ENCODE measurements at places on chromosomes 16 and 17.

GRCh38 chr17:30957741-30958140 lies 13.1 kb upstream of the RNF135 start:
- no peak for DNase-seq

- DNase-seq = no peak
Measured at GRCh38 chr17:6135236-6135635, 65.1 kb downstream of the WSCD1 start.

- DNase-seq = no peak
Measured at GRCh38 chr17:73482894-73483293, 161.4 kb downstream of the SDK2 start.

DNA sequence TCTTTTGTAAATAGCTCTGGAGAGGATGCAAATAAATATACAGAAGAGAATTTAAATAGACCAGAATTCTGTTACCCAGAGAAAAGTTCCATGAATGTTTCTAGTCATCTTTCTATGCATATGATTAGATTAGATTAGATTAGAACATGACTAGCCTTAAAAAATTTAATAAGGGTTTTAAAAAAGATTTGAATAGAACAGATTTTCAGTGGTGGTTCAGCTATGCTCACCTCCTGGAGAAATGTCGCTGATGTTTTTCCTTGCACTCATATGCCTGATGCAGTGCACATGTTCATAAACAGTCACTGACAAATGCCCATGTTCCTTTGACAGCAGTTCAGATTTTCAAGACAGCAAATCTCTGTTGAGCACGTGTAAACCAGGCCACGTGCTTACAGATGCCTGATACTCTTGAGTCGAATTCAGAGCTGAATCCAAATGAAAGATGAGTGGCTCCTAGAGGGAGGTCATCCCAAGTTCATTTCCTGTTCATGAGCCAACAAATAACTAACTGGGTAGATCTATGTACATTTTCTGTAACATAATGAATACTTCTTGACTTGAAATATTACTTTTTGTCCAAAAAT lies 19.9 kb upstream of the RAB11FIP4 start:
- no peak for DNase-seq

GRCh38 chr17:72733619-72734282 lies 358.7 kb downstream of the SLC39A11 start:
- DNase-seq = no peak

DNA sequence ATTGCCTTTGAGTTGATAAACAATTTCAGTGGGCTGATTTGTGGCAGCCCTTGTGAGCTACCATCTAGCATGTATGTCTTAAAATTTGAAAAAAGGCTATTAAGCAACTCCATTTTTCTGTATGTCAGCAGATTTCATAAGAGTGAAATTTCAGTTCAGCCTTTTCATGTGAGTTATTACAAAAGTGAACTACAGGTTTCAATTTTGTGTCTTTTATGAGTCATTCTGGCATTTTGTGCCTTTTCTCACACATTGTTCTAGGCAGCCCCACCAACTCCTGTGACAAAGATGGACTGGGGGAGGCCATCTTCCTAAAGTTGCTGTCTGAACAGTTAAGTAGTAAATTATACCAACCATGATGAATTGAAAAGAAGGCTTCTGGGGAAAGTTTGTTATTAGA lies 52.1 kb downstream of the USP10 start:
- DNase-seq = no peak

DNA sequence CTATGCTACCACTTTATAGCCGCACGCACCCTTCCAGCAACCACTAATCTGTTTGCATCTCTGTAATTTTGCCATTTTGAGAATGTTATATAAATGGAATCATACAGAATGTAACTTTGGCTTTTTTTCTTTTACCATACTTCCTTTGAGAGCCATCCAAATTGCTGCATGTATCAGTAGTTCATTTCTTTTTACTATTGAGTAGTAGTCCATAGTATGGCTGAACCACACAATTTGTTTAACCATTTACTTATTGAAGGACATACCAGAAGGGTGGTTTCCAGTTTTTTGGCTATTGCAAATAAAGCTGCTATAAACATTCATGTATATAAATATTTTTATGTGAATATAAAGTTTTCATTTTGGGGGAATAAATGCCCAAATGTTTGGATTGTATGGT lies 8.8 kb downstream of the TENT4B start:
- DNase-seq = no peak

DNA sequence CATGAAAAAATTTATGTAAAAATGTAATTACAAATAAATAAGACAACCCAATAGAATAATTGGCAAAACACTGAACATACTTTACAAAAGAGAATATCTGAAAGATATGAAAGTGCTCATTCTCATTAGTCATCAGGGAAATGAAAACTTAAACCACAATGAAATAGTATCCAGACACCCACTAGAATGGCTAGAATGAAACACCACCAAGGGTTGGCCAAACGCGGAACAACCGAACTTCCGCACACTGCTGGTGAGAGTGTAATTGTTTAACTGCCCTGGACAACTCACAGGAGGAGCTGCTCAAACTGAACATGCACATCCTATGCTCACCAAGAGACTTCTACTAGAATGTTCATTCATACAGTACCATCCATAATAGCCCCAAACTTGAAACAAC lies 5.8 kb upstream of the ZDHHC7 start:
- DNase-seq = peak; percentile 22

GRCh38 chr17:66348584-66349165 lies 46.3 kb downstream of the PRKCA start:
- DNase-seq = no peak

DNA sequence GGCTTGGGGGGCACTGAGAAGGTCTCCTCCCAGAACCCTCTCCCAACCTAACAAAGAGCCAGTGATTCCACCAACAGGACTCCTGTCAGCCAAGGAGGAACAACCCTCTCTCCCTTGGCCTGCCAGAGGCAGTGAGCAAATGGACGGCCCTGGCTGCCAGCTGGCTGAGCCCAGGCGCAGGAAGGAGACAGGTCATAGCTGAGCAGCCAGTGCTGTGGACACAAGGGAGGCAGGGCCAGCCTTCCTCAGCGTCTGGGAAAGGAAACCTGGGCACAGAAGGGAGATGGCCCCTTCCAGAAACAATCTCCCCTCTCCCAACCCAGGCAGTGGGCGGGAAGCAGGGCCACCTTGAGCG lies 2.1 kb downstream of the MPO start:
- no peak for DNase-seq

GRCh38 chr16:89410794-89411309 lies 79.5 kb downstream of the ANKRD11 start:
- no peak for DNase-seq

DNA sequence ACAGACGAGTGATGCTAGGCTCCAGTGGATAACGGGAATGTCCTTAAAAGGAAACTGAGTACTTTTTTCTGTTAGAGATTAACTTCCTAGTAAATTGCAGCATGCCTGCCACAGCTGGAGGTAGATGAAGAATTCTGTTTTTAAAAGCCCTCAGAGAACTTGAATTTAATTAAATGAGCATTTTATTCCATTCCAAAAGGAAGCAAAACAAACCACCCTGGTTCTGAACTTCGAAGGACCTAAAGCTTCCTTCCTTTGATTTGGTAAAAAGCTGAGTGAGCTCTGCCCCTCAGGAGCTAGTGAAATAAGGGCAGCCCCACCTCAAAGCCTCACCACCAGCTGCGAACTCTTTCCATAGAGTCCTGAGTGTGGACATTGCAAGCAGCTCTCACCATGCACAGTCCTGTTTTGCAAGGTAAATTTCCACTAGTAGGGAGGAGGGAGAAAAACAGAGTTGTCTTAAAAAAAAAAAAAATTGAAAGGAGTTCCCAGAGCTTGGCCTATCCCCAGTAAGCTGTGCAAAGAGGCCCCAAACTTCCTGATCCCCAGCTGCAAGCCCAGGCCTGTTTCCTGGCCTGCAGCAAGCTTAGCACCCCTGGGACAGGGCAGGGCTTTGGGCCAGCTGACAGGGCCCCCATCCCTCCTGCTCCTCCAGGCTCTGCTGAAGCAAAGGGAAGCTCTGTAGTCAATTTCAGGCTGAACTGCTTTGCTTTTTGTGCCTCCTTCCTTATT lies 11.2 kb downstream of the CHD9NB start:
- DNase-seq = no peak

GRCh38 chr16:88194397-88195268 lies 188.1 kb upstream of the ZNF469 start:
- DNase-seq = no peak

GRCh38 chr17:74959826-74960515 lies 12.6 kb downstream of the HID1 start:
- no peak for DNase-seq

DNA sequence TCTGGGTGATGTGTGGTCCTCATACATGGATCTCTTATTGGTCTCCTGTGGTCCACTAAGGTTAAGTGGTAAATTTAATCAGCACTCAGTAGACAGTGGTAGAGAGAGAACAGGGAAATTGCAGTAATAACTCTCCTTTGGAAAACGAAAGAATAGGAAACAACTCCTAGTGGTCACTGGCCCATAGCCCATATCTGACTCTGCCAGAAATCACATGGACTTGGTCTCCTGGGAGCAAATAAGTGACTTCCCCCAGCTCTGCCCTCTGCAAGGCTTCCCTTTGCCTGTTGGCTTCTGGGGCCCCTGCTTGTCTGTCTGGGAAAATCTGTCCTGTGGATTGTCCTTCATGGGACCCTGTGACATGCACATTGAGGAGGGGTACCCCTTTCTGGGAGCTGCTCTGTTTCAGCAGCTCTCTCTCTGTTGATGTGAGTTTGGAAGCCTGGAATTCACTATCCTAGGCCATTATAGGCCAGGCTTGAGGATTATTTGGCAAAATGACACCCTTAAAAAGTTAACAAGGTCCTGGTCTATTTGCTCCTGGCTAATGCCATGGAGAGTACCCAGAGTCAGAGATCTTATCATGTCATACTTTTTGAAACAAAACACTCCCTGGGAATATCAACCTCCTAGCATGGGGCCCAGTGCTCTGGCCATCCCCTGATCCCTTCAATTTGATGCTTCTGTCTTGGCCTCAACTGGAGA lies 58.0 kb upstream of the HNF1B start:
- DNase-seq = no peak

- DNase-seq = no peak
Measured at GRCh38 chr16:81220349-81220748, 18.1 kb upstream of the BCO1 start.

DNA sequence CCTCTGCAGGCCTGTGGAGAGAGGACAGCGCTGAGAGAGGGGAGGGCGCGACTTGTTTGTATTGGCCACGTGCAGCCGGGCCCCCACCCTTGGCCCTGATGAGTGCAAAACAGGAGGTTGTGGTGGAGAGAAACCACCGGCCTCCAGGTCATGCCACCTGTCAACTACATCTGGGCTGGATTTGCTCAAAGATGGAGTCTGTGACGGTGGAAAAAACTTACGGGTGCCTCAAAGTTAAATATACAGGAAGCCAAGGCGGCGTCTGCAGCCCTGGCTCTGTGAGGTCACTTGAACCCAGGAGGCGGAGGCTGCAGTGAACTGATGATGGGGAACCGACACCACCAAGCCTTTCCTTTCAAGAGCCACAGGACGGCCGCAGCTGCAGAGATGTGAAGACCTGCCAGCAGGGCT lies 15.7 kb downstream of the C16orf74 start:
- no peak for DNase-seq

GRCh38 chr17:83103200-83103942 lies 24.0 kb downstream of the METRNL start:
- DNase-seq = no peak

DNA sequence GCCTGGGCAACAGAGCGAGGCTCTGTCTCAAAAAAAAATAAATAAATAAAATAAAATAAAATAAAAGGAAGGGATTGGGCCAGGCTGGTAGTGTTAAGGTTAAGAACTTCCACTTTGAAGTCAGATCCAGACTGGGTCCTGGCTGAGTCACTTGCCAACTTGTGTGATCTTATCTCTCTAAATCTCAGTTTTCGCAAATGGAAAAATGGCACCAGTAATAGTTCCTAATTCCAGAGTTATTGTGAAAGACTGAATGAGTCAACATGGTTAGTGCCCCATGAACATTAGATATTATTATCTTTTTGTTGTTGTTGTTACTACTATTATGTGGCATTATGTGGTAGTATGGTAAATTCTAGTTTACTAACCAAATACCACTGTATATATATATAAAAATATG lies 188.0 kb upstream of the AXIN2 start:
- DNase-seq = no peak

Data from SIG-M5 (cell line).